Head of caudate nucleus (tissue), 42 donors: ENCODE measurements at places on chromosomes 3 and 15.

GRCh38 chr3:104176706-104177105 lies 1190.0 kb upstream of the ALCAM start:
- no peak for DNase-seq

- no peak for DNase-seq
These were observed 13.1 kb upstream of the SEC13 start for GRCh38 chr3:10334042-10334441.

- no peak for DNase-seq
These were observed 6.5 kb downstream of the ALAS1 start for GRCh38 chr3:52204337-52205073.

- no peak for DNase-seq
These were observed 24.8 kb downstream of the EFCC1 start for GRCh38 chr3:129025691-129026435.

DNA sequence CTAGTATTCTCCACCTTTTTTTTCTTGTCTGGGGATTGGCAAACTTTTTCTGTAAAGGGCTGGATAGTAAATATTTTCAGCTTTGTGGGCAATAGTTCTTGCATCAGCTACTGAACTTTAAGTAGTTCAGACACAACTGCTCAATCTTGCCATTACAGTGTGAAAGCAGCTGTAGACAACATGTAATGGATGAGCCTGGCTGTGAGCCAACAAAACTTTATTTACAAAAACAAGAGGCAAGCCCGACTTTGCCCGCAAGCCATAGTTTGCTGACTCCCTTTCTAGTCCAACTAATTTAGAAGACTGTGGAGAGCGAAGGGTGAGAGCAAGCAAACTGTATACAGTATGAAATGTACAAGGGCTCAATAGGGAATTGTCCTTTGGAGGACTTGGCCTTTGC lies 6.2 kb downstream of the FRMD4B start:
- no peak for DNase-seq

DNA sequence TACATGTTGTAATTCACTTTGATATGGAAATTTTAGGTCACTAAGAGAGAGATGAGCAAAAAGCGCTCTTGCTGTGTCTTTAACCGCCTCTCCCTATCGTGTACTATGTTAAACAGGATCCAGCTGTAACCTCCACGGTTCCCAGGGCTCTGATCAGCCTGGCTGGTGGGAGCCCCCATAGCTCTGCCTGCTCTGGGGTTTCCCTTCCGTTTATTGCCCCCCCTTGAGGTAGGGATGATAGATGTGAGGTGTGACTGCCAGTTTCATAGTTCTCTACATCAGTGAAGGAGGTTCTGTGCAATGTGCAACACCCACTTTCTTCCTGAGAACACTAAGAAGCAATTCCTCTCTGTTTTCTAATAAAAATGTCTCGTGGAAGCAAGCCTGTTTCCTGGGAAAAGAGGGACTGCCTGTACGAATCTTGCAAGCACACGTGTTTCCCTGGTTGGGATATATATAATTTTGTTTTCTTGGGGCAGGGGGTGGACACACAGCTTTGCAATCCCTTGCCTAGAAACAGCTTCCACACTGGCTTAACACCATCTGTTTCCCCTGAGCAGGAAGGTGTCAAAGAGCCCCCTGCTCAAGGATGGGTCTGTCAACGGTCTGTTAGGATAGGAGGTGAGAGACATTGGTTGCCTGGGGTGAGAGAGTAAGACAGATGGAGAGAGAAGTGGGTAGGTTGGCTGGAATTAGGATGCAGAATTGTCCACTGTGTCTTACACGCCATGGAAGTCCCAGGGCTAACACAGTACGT lies 23.8 kb downstream of the CORO2B start:
- no peak for DNase-seq

GRCh38 chr3:126051741-126052140 lies 32.2 kb downstream of the SLC41A3 start:
- no peak for DNase-seq

GRCh38 chr3:134858441-134859035 lies 63.5 kb downstream of the EPHB1 start:
- DNase-seq = peak; percentile 9

DNA sequence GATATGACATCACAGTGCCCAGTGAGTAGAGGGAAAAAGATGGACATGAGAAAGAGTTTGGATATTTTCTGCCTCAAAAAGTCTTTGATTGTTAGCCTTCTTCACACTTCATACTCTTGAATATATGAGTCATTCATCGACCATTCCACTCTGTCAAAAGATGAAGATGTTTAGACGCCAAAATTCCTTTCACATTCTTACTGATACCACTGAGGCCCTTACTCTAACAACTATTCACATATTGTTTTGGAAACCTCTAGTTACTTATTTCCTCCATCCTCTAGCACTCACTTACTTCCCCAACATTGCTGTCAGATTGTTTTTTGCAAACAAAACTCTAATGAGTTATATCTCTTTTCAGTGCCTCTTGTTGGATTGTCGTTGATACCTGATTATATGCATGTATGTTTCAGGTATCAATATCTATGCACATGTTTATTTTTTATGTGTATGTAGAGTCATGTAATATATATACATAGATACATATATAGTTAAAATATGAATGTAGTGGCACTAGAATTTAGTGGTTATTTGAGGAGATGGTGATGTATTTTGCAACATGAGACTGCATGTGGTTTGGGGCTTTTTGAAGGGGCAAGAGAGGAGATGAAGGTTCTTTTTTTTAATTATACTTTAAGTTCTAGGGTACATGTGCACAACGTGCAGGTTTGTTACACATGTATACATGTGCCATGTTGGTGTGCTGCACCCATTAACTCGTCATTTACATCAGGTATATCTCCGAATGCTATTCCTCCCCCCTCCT lies 40.0 kb upstream of the OR5H6 start:
- DNase-seq = no peak

GRCh38 chr15:62412686-62413085 lies 247.6 kb upstream of the C2CD4B start:
- no peak for DNase-seq

GRCh38 chr3:100159331-100160153 lies 45.2 kb upstream of the FILIP1L start:
- DNase-seq = no peak

DNA sequence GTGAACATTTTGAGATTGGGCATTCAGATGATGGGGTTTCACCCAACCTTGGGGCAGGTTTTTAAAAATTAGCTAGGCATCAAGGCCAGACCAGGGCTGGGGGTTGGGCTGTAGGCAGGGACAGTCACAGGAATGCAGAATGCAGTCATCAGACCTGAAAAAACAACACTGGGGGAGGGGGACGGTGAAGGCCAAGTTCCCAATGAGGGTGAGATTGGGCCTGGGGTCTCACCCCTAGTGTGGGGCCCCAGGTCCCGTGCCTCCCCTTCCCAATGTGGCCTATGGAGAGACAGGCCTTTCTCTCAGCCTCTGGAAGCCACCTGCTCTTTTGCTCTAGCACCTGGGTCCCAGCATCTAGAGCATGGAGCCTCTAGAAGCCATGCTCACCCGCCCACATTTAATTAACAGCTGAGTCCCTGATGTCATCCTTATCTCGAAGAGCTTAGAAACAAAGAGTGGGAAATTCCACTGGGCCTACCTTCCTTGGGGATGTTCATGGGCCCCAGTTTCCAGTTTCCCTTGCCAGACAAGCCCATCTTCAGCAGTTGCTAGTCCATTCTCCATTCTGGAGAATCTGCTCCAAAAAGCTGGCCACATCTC lies 6.1 kb downstream of the RHO start:
- DNase-seq = no peak

GRCh38 chr15:57897870-57898269 lies 167.6 kb downstream of the ALDH1A2 start:
- DNase-seq = no peak
